ENCODE measurements at places on chromosomes 13 and 19.

GRCh38 chr13:107376341-107377125, 808.6 kb upstream of the ARGLU1 start:
- DNase-seq, result no peak

GRCh38 chr13:44272692-44273091, 100.9 kb upstream of the SERP2 start:
- no peak for DNase-seq

- DNase-seq, result no peak
These were observed 905.5 kb downstream of the UQCRFS1 start for GRCh38 chr19:28307487-28307886.

DNA sequence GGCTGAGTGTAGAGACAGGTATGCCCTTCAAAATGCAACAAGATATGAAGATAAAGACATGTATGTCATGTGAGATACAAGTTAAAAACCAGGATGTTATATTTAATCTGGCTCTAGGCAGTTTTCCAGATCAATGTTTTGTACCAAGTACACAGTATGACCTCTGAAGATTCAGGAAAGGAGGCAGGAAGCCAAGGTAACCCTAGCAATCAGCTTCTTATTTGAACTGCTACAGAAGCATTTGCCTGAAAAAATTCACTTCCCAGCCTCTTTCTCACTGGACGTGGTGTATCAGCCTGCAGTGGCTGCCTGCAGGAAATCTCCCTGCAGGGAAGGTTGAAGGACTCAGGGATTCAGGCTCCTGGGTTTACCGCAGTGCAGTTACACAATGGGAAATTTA, 24.1 kb downstream of the OLFM4 start:
- DNase-seq, result no peak

- no peak for DNase-seq
These were observed 9.5 kb downstream of the VSTM2B start for GRCh38 chr19:29535214-29535831.

- peak; percentile 55 for DNase-seq
These were observed 42.2 kb upstream of the HNRNPA1L2 start for GRCh38 chr13:52599848-52600603.

- DNase-seq, result no peak
These were observed 3.6 kb downstream of the ONECUT3 start for GRCh38 chr19:1756705-1757465.

DNA sequence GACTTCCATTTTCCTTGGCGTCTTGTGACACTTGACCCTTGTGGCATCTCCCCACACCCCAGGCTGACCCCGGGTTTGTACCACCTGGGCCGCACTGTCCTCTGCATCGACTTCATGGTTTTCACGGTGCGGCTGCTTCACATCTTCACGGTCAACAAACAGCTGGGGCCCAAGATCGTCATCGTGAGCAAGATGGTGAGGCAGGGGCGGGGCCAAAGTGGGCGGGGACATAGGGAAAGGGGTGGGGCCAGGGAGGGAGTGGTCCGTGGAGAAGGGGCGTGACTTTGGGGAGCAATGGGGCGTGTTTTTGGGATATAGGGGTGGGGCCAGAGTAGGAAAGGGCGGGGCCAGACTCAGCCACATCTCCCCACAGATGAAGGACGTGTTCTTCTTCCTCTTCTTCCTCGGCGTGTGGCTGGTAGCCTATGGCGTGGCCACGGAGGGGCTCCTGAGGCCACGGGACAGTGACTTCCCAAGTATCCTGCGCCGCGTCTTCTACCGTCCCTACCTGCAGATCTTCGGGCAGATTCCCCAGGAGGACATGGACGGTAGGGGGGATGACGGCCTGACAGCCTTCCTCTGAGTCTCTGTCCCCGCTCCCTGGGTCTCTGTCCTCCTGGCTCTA, 42.8 kb downstream of the TRPM4 start:
- peak; percentile 32 for DNase-seq

- peak; percentile 85 for DNase-seq
These were observed at the start of gene RNASEH2B for GRCh38 chr13:50909605-50910484. TSS of gene RNASEH2B (plus strand) at chr13:50909791. CDS start at chr13:50910077, 286 bp downstream.

- no peak for DNase-seq
These were observed 928 bp upstream of the PNPLA6 start for GRCh38 chr19:7534531-7535046.

GRCh38 chr13:109454167-109454917, 332.0 kb downstream of the IRS2 start:
- no peak for DNase-seq

GRCh38 chr19:28793391-28794168, 419.4 kb downstream of the UQCRFS1 start:
- no peak for DNase-seq

DNA sequence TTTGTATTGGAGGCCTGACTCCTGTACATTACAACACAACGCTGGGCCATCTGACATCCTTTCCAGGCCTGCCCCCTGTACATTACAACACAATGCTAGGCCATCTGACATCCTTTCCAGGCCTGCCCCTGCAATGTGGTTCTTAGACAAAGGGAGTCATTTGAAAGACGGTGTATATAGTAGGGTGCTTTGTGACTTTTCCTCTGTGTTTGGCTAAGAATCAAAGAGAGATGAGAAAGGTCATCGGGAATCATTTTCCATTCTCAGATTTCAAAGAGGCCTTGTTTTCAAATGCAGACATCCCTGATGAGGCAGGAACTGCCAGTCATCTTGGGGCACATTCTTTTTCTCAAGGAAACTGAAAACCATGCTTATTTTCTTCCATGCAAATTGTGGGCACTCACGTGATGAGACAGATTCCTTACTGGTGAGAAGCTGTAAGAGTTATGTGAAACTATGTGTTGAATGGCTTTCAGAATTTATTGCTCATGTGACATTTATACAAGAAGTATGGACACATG, 551.6 kb downstream of the MYO16 start:
- no peak for DNase-seq

- DNase-seq, result no peak
These were observed 7.7 kb downstream of the FFAR2 start for GRCh38 chr19:35455616-35456201.

GRCh38 chr13:39580881-39581575, 22.0 kb downstream of the LHFPL6 start:
- no peak for DNase-seq

DNA sequence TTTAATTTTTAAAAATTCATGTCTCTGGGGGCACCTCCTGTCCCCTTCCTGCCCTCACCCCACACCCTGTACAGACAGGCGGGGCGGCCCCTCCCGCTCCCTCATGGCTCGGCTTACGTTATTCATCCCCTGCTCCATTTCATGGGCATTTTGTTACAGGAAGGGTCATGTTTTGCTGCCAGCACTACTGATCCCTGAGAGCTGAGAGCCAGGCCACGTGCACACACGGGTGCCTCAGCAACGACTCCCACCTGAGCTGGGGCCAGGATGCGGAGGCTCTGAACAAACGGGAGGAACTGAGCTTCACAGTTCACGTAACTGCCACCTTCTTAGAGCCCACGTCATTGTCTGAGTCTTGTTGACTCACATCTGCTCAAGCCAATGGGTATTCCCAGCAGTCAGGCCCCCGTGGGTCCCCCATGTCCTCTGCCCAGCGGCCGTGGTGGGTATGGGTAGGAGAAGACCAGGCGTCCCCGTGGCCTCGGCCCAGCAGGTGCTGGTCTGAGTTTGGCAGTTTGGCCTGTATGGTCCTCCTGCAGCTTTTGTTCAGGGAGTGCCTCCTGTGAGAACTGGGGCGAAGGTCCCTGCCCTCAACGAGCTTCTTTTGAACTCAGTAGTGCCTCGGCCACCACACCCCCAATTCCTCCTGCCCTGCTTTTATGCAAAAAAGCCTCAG, 16.4 kb upstream of the TMEM255B start:
- no peak for DNase-seq

DNA sequence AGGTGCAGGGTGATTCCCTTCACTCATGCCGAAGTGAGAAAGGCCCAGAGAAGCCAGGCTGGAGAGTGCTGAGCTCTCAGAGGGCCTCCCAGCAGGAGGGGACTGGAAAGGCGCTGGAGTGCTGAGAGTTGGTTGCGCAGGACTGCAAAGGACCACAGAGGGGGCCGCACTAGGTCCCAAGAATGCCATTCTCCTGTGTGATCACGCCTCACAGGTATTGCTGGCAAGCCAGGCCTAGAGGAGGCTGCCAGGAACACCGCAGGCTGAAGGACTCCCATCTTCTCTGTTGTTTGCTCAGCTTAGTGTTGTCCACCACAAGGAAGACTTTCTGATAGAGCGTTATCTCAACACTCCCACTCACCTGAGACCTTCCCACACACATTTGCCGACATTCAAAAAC, 165.0 kb downstream of the FGF14 start:
- DNase-seq, result no peak

GRCh38 chr13:38202740-38203139, 146.9 kb upstream of the UFM1 start:
- no peak for DNase-seq

- DNase-seq, result no peak
These were observed 26.6 kb downstream of the SLAIN1 start for GRCh38 chr13:77724092-77724491.

GRCh38 chr19:3462991-3463713, 17.2 kb downstream of the SMIM24 start:
- no peak for DNase-seq

DNA sequence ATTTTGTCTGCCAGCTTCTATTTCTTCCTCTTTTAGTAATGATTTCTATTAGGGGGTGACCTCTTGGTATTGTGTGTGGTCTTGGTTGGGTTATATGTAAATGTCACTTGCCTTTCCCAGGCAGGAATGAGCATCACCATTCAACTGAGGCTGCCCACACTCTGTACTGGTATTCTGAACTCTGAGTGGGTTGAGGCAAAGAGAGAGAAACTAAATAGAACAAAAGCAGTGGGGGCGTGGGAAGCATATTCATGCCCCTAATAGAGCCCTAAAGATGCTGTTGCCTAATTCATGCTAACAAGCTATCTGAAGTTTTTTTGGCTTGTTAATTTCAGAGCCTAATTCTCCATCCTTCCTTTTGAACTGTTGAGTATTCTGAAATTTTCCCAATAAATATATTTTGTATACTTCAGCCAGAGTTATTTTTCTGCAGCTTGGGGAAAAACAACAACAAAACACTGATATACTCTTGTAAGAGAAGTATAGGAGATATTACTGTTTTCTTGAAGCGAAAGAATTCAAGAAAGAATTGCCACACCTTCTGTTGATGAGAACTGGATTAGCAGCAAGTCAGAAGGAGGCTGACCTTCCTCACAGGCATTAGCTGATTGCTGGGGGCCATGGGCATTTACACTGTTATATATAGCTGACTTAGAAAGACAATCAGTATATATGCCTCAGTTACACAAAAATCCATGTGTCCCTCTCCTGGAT, 315.8 kb upstream of the KLF12 start:
- no peak for DNase-seq

DNA sequence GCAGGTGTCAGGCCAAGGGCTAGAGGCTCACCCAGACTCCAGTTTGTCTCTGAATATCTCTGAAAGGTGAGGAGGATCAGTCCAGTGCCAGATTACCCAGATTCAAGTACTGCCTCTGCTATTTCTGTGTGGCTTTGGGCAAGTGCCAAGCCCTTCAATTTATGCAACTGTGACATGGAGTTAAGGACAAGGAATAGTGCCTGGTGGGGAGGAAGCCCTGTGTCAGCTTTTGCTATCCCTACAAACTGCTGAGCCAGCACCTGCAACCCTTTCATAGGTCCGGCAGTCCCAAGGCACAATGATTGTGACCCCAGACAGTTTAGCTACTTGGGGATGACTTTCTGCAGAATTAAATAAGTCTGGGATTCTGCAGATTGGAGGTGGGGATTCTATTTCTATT, 123.0 kb downstream of the KL start:
- DNase-seq, result no peak

DNA sequence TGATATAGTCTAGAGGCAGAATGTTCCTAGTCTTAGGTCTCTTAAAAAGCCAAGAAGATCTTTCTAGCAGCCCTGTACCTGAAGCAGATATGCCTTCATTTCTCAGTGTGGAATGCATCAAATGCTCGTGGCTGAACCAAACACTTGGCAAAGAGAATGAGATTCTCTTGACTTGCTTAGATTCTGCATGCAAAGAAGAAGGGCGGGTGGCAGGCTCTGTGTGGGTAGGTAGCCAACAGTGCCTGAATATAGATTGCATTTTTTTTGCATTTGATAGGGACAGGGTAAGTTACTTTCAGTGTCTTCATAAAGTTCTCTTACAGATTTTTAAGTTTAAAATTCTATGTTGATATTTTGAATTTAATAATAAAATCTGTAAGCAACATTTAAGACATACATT, 27.3 kb downstream of the IFT88 start:
- no peak for DNase-seq

DNA sequence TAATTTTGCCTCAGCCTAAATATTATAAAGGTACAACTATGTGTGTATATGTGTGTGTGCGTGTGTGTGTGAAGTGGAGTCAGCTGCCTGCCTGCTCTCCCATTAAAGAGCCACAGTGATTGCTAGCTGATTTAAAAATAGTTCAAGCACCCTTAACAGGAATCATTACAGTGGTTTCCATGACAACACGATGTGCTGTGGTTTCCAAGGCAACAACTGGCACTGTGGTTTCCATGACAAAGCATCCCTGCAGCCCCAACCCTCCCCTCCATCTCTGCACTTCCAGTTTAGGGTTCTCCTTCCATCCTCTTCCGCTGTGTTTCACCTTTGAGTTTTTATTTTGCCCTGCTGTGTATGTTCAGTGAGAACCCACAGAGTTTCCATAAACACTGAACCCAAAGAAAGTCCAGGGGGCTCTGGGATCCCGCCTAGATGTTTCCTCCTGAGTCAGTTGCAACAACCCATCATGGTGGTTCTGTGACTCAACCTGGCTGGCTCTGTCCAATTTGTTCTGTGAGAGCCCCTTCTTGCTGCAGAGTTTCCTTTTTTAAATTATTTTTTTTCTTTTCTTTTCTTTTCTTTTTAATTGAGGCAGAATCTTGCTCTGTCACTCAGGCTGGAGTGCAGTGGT, 7.1 kb upstream of the PNMA8A start:
- DNase-seq, result no peak

GRCh38 chr13:83162493-83162892, 719.8 kb downstream of the SLITRK1 start:
- DNase-seq, result no peak

GRCh38 chr13:31947105-31947504, 84.5 kb upstream of the FRY start:
- no peak for DNase-seq

GRCh38 chr19:49458567-49458903, 5.5 kb downstream of the ALDH16A1 start:
- DNase-seq, result no peak

- no peak for DNase-seq
These were observed 21.0 kb downstream of the TPP2 start for GRCh38 chr13:102617697-102618350.

- no peak for DNase-seq
These were observed 64.9 kb downstream of the TEX29 start for GRCh38 chr13:111385183-111385857.

- DNase-seq, result no peak
These were observed 196.5 kb downstream of the TEX29 start for GRCh38 chr13:111516712-111517640.

DNA sequence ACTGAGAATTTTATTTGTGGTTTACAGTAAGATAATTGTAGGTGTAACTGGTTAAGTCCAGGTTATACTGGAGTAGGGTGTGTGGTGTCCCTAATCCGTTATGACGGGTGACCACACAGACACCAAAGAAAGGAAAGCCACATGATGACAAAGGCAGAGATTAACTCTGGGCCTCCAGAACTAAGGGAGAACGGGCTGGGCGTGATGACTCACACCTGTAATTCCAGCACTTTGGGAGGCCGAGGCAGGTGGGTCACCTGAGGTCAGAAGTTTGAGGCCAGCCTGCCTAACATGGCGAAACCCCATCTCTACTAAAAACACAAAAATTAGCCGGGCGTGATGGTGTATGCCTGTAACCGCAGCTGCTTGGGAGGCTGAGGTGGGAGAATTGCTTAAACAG, 10.2 kb upstream of the FUT2 start:
- DNase-seq, result no peak

- no peak for DNase-seq
These were observed 618.0 kb downstream of the DACH1 start for GRCh38 chr13:71249011-71249410.

- DNase-seq, result no peak
These were observed 1.7 kb upstream of the C19orf85 start for GRCh38 chr19:55466241-55466614.
